ENCODE measurements at places on chromosomes 1 and 21.

- no peak for DNase-seq
These were observed 204.5 kb upstream of the HMCN1 start for GRCh38 chr1:185529673-185530072.

DNA sequence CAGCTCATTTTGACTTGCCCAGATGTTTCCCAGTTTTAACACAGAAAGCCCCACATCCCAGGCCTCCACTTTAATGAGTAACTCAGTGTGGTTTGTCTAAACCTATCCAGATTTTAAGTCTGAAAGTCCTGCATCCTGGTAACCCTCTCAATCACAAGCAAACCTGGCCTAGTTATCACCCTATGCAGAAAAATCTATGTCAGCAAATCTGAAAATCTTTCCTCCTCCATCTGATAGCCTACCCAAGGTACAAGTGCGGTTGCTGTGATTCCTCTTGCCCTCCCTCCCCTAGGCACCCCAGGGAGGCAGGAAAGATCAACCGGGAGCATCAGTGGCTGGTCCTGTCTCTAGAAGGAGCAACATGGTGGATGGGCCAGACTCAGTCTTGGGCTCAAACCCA, 163.7 kb downstream of the IGSF21 start:
- DNase-seq, result no peak

DNA sequence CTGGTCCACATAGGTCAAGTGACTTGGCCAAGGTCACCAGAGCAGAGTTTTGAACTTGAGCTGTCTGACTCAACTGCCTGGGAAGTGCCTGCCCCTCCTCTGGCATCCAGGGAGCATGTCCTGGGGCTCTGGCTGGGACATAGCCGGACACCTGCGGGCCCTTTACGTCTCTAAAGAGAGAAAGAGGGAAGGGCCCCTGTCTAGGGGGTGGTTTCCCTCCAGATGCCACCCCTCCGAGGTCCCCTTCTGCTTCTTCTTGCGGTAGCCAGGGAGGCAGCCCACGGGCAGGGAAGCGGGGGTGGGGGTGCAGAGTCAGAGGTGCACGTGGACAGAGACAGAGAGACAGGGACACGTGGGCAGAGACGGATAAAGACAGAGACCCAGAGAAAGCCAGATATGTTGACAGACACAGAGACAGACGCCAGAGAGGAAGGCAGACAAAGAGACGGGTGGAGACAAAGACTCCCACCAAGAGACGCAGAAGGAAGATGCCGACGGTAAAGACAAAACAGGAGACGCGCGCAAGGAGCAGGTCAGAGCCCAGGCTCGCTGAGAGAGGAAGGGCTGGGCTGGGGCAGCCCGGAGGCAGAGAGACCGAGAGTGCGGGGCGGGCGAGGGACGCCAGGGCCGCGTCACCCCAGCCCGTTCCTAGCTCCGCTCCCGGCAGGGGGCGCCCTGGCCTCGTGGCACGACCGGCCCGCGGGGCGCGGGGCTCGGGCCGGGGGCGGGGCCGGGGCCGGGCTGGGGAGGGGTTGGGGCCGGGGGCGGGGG, 458 bp upstream of the ALPL start:
- peak; percentile 83 for DNase-seq

DNA sequence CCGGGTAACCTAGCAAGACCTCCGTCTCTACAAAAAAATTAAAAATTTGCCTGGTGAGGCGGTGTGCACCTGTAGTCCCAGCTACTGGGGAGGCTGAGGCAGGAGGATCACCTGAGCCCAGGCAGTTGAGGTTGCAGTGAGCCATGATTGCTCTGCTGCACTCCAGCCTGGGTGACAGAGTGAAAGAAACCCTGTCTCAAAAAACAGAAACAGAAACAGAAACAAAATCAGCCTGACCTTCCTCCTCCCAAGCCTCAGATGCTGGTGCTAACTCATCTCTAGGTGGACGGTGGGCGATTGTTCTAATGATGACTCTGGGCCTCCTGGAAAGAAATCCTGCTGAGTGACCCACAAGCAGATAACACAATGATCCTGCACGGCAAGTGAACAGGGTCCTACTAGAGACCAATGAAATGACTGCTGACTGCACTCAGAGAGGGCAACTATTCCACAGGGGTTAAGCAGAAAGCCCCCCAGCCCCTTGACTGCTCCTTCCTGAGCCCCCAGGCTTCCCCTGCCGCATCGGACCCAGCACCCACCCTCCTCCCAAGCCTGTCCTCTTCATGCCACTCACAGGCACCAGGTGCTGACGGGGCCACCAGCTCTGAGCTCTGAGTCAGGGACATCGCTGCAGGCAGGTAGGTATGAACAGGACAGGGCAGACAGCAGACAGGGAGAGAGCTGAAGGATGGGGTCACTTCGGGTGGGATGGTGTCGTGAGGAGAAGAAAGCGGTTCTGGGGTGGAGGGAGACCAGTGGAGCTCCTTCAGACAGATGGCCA, 27.8 kb upstream of the LRRC38 start:
- no peak for DNase-seq

DNA sequence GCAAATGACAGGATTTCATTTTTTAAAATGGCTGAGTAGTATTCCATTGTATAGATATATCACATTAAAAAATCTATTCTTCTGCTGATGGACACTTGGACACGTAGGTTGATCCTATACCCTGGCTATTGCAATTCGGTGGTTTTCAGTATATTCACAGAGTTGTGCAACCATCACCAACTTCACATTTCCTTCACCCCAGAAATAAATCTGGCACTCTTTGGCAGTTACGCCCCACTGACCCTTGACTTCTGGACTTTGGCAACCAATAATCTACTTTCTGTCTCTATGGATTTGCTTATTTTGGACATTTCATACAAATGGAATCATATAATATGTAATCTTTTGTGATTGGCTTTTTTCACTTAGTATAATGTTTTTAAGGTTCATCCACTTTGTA, 35.9 kb downstream of the MAP3K7CL start:
- DNase-seq, result no peak

DNA sequence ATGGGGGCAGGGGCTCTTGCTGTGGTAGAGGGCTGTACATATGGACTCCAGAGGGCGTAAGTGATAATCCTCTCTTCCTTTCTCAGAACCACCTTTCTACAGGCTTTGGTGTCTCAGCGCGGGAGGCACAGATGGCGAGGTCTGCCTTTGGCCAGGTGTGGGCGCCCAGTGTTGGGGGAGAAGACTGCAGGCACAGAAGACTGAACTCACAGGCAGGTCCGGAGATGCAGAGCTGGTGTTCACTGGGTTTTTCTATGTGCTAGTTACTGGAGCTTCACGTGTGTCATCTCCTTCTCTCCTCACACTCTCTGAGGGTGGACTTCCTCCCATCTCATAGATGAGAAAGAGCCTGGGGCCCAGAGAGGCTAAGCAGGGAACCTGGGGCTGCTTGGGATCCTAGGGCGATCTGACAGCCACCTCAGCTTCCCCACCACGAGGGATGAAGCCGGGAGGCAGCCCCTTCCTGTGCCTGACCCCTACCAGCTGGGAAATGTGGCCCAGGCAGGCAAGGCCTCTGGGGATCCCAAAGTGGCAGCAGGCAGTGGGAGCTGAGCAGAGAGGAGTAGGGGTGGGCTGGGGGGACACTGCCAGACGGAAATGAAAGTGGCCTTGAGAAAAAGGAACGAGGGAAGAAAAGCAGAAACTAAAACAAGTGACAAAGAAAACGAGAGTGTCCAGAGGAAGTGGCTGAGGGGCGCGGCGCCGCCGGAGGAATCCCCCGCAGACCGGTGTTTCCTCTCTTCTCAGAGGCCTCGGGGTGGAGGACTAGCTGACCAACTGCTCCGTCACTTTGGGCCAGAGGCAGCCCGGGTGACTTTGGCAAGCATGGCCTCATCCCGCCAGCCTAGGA, 191.6 kb downstream of the HIVEP3 start:
- DNase-seq, result peak; percentile 57

DNA sequence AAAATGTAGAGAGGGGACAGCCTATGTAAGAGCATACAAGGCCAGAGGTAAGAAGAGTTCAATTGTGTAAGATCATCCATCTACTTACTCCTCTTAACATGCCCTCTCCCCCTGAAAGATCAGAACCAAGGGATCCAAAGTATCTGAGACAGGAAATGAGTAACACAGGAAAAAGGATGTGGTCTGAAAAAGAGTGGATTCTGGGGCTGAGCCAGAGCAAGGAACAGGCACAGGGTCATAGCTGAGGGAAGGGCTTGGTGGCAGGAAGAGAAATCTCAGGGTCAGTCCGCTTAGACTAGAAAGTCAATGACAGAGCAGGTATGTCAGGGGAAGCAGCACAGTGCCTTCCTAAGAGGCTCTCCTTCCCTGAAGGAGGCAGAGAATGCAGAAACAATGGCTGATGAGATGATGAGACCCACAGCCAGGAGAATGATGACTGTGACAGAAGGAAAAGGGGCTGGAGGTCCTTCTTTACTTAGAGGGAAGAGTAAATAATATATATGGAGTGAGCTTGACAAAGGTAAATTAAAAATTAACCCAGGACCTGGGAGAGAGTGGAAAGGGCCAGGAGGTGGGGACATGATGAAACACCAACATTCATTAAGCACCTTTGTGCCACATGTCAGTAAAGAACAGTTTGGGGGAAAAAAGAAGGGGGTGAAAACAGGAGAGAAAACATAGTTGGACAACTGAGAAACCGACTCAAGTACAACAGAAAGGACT, 26.2 kb upstream of the A3GALT2 start:
- DNase-seq, result no peak

DNA sequence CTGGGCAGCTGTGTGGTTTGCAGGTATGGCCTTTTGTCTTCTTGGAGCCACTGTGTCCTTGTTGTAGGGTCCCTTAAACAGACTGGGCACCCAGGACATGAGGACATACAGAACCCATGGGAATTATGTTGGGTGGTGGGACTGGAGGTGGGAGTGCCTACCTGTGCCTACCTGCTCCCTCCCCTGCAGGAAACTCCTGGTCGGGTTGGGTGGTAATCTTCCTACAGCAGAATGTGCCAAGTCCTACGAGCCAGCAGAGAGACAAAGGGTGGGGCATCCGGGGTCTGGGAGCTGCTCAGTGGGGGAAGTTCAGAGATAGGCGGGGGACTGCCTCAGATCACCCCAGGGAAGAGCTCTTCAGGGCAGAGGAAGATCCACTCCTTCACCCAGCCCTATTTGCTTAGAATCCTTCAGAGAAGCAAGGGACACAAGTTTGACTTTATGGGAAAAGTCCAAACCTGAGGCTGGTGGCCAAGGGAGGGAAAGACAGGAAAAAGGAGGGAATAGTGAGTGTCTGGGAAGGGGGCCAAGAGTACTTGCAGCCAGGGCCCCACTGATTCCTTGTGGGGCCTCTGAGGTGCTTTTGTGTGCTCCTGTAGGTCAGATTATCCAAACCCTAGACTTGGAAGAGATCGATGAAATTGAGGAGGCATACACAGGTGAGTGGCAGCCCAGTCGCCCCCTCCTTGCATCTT, 58.3 kb downstream of the KIF21B start:
- DNase-seq, result no peak

DNA sequence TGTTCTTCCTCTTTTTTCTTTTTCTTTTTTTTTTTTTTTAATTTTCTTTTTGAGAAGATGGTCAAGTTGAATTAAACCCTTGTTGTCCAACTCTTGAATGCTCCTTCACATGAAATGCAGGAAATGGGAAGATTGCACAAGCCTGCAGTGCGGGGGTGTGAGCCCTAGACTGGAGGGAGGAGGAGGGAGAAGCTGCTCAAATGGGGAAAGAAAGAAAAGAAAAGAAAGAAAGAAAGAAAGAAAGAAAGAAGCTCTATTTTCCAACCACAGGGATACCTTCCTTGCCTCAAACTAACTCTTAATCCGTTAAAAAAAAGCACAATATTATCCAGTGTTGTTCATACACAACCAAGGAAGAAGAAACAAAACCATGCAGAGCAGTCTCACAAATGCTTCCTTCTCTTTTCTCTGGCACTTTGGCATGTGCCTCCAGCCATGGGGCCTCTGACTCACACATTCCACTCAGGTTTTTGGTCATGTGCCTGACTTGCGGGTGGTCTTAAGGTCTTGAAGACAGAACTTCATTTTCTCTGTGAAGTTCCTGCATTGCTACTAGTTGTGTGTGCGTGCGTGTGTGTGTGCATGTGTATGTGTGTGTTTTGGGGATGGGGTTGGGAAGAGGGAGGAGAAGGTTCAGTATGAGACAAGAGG, 276.1 kb downstream of the RPS6KC1 start:
- DNase-seq, result no peak

- DNase-seq, result no peak
These were observed 300.8 kb downstream of the HHIPL2 start for GRCh38 chr1:222247081-222247480.

DNA sequence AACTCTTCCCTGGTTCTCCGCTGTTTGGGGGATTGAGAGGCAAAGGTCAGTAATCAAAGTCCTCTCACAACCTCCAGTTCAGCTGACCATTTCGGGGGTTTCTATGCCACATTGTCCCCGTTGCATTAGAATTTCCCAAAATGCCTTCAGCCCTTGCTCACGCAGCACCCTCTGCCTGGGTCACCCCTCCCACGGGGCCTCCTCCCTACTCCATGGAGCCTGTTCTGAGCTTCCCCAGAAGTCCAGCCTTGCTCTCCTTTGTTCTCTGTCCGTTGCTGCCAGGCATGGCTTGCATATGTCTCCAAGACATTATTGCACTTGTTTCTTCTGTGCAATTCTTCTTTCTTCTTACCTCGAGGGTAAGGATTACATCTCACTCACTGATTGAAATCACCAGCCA, 16.5 kb downstream of the DMRTB1 start:
- DNase-seq, result no peak

GRCh38 chr1:8462371-8462892, 144.5 kb downstream of the SLC45A1 start:
- no peak for DNase-seq

DNA sequence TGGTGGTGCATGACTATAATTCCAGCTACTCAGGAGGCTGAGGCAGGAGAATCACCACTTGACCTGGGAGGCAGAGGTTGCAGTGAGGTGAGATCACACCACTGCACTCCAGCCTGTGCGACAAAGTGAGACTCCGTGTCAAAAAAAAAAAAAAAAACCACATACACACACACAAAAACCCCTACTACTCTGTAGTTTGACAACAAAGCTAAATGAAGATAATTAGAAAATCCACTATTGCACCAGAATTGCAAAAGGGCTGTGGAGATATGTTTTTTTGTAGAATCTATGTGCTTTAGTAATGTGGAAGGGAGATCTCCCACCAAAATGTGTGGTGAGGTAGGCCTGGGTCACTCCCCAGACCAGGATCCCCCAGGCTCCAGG, 32.2 kb upstream of the KHDRBS1 start:
- no peak for DNase-seq

DNA sequence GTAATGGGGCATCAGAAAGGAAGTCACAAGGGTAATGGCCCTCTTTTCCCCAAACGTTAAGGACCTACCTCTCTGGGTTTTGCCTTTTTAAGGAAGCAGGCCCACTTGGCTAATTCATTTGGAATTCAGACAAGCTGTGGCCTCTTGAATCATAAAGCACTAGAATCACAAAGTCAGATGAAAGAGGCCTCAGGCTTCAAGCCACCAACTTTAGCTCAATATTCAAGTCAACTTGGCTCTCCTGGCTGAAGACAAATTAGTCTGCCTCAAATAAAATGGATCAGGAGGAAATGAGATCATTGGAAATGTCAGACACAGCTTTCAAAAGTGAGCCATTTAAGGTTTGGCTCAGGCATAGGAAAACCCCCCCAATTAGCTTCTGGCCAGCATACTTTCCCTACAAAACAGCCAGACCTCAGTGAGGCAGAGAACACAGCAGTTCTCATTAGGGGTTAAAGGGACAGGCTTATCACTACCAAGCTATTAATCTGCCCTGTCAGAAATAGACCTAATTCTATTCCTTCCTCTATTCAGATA, 34.3 kb downstream of the SLC35D1 start:
- DNase-seq, result no peak

All from NCI-H2171 (cell line).